Stimulated activated CD4-positive, alpha-beta T cell treated with anti-CD3 and anti-CD28 coated beads, Interleukin-15, amount 100 ng/mL, for 48 hours (primary cell): ENCODE measurements at places on chromosomes 16 and 17.

- no peak for DNase-seq
Measured at GRCh38 chr17:7927596-7927995, 2.1 kb downstream of the KCNAB3 start.

- no peak for DNase-seq
Measured at GRCh38 chr16:11689031-11689840, 21.0 kb downstream of the SNN start.

DNA sequence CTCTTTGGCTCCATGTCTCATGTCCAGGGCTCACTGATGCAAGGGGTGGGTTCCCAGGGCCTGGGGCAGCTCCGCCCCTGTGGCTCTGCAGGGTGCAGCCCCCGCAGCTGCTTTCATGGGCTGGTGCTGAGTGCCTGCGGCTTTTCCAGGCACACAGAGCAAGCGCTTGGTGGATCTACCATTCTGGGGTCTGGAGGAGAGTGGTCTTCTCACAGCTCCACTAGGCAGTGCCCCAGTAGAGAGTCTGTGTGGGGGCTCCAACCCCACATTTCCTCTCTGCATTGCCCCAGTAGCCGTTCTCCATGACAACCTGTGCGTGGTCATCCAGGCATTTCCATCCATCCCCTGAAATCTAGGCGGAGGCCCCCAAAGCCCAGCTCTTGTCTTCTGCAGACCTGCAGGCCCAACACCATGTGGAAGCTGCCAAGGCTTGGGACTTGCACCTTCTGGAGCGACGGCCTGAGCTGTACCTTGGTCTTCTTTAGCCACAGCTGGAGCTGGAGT, 5.2 kb downstream of the IL32 start:
- no peak for DNase-seq

- DNase-seq, result no peak
Measured at GRCh38 chr16:2950773-2951172, 13.3 kb upstream of the KREMEN2 start.

DNA sequence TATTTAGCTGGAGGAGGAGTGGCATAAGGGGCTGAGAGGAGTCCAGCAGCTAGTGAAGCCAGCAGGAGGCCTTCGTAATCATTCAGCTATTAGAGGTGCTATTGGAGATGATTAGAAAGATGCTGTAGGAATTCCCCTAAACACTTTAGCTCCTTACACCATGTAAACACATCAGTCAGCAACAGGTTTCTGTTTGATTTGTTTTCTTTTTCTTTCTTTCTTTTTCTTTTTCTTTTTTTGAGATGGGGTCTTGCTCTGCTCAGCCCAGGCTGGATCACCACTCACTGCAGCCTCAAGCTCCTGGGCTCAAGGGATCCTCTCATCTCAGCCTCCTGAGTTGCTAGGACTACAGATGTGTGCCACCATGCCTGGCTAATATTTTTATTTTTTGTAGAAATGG, 10.6 kb upstream of the SEPHS2 start:
- DNase-seq, result no peak

GRCh38 chr17:1967213-1967612, 57.9 kb downstream of the RTN4RL1 start:
- no peak for DNase-seq
